Activated gamma-delta T cell treated with Interleukin-2 at 50 U/mL for 16 hours (primary cell): ENCODE measurements at places on chromosomes 1 and 21.

DNA sequence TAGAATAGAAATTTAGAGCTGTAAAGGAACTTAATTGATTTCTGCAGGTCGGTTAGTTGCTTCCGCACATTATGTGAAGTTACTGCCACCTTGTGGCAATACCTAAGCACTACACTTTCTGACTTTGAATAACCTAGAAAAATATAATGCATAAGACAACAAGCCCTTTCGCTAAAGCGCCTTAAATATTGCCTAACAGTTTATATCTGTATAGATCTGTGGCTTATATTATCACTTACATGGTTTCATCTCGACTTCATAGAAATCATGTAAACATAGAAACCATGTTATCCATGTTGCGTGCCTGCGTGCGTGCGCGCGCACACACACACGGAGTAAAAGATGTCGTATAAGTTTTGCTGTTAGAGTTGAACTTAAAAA is 10.9 kb upstream of the IFI16 start:
- peak; percentile 50 for DNase-seq

DNA sequence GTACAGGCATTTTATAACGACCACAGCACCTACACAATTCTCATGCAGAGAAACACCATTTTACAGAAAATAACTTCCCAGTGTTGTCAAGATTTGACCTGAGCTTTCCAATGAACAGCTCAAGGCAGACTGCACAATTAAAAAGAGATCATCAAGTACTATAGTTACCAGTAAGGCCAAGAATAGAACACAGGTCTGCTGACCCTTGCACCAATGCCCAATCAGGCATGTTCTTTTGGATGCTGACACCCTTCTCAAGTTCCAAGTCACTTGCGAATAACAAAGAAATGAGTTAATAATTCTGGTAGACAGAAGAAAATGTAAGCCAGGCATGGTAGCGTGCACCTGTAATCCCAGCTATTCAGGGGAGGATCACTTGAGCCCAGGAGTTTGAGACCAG is 101.9 kb downstream of the SLC45A1 start:
- DNase-seq = no peak

GRCh38 chr1:208951908-208952307 is 631.6 kb upstream of the CAMK1G start:
- no peak for DNase-seq

DNA sequence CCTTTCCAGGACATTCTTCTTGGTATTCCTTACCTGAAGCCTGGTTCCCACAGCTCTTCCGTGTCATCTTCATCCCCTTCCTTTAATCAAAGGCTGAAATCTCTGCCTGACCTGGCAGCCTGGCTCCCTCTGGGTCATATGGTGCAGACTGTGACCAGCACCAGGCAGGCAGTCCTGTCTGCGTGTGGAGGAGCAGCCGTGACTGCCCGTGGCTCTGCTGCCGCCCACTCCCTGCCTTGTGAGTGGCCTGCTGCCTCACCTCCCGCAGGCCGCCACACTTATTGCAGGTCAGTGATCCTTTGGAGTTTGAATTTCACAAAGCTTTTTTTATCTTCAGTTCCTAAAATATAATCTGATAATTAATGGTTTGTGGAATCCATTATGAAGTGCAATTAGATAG is 36.2 kb upstream of the EPHA8 start:
- DNase-seq = no peak

GRCh38 chr1:186113461-186113860 is 261.6 kb downstream of the TPR start:
- no peak for DNase-seq

DNA sequence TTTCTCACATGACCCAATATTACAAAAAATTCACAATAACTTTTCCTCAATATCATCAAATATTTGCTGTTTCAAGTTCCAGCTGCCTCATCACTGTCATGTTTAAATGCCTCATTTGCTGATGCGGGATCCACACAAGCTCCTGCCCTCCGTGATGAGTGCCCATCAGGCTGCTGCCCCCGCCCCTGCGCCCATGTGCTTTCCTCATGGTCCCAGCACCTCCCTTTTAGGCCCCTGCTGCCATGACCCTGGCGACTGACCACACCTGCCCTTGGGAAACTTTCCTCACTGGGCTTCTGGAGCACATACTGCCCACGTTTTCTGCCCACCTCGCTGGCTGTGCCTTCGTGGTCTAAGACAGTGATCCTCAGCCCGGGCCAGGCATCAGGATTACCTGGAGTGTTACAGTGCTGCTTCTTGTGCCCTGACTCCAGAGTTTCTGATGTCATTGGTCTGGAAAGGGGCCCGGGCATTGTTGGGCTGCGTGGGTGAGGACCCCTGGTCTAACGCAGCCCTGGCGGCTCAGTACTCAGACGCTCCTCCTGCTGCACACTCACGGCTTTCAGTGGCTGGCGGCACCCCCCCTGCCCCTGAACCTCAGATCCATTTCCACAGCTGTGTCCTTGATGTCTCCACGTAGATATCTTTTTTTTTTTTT is 20.5 kb downstream of the PLEKHM2 start:
- no peak for DNase-seq

GRCh38 chr1:117493906-117494305 is 111.9 kb upstream of the TENT5C start:
- no peak for DNase-seq

- DNase-seq = no peak
Measured at GRCh38 chr21:37550618-37551330, 184.2 kb downstream of the DYRK1A start.

GRCh38 chr1:70033266-70033873 is 172.0 kb downstream of the LRRC40 start:
- DNase-seq = no peak

DNA sequence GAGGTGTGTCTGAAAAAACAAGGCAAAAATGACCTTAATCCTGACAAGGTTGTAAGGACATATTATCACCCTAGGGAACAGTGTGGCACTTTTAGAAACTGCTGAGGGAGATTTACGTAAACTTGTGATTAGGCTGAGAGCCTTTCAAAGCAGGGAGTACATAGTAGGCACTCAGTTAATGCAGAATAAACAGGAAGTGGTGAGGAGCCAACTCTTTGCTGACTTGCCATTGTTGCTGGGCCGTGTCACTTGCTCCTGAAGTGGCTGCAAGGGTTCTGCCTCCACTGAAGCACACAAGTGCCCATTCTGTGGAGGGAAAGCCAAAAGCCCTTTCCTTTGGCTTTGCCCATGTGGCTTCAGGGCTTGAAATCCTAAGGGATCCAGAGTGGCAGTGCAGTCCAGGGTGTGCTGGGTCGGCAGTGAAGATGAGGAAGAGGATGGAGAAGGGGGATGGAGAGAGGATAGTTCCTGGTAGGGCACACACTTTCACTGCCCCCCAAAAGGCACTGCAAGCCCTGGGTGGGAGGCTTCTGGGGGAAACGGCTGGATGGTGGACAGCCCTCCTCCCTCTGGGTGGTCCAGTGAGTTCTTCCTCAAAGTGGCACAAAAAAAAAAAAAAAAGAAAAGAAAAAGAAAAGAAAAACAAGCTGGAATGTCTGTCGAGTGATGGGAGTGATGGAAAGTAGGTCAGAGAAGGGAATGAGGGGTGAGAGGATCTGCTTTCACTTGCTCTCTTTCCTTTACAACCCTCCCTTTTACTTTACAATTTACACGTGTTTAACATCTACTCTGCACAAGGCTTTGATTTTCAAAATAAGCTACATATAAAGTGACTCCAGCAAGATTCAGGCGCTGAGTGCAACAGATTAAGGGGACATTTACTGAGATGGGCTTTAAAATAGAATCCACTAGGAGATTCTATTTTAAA is 13.7 kb upstream of the RHEX start:
- DNase-seq = no peak

DNA sequence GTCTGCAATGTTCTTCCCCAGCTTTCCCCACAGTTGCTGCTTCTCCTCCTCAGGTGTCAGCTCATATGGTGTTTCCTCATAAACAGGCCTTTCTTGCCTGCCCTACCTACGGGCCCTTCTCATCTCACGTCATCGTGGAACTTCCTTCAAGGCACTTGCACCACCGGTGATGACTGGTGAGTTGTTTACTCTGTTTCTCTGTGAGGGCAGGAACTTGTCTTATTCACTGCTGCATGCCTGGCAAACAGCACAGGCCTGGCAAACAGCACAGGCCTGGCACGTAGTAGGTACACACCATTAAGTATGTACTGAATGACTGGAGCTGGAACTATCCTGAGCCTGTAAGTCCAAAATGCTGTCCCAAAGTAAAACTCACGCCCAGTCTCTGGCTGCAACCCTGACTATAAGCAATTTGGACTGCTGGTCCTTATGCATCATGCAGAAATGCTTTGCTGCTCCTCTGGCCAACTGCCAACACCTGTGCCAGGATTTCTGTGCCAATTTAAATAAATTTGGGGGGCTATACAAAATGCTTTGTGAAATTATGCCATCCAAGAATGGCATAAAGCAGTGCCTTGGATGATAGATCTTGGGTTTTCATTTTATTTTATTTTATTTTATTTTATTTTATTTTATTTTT is 25.7 kb downstream of the STK40 start:
- no peak for DNase-seq

DNA sequence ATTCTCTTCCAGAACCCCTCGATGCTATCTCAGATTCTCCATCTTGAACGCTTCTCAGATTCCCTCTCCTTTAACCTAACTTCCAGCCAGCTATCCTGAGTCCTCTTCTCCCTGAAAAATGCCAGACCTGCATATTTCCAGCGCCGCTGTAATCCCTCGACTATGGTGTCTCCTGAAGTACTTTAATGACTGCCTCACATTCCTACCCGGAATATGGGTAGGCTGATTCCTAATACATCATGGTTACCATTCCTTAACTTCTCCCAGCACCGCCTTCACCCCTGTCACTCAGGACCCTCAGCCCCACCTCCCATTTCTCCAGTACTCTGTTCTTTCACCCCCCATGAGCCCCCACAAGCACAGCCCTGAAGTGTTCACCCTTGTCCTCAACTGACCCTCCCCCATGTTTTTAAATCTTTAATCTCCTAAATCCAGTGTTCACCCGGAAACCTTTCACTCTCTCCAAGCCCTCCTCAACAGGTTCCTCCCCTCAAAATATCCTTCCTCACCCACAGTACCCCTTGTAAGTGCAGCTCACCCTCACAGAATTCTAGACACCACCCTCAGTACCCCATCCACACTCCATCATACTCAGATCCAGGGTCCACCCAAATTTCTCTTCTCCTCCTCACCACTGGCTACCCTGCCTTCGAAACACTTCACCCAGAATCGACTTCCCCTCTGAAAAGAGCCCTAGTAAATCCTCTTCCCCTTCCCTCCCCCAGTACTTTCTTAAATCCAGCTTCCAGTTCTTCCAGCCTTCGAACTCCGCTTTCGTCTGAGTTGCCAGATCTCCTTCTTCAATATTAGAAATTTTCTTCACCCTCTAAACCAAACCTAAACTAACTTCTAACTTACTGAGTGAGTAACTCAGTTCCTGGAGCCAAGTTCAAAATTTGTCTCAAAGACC is 922 bp downstream of the CPT2 start:
- no peak for DNase-seq

DNA sequence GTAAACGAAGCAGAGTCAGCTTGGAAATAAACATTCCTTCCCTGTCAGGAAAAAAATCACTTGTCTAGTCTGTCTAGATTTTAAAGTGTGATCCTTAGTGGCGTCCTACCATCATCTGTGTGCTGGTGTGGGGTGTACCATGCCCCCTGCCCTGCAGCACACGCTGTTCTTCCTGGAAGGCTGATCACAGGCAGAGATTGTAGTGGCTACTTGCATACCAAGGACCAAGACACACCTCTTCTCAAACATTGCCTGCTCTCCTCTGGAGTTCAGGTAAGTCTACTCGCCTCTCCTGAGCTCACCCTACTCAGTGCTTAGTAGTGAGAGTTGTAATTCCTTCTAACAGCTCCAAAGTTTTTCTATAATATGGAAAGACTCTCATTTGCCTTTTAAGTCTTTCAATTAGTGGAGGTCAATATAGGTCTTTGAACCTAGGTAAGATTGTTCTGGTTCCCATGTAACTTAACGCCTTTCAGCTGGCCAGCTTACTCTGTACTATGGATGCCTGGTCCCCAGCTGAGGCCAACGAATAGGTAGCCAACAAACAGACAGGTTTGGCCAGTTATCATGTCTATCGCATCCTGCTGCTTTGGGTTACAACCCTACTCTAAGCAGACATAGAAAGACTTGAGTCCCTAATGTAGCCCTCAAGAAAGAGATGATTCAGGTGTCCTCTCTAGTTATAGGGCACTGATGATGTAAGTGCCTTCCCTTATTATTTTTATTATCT is 55.4 kb downstream of the XCL1 start:
- DNase-seq = no peak

- DNase-seq = peak; percentile 82
Measured at GRCh38 chr1:150151291-150152181, 1.8 kb downstream of the PLEKHO1 start.

DNA sequence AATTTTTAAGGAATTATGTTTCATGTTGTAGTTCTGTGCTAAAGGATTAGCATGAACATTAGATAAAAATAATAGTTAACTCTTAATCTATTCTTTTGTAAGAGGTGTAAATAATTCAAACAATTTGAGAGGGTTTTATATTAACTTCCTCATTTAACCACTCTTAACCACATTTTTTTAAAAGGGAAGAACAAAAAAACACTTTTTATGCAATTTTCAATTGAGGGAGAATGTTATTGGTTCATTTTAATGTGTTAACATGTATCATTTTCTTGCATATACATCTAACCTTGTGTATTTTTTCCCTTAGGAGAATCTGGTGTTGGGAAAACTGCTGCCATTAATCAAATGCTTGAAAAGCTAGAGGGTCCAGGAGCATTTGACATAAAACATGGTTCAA is 169.0 kb downstream of the LBR start:
- no peak for DNase-seq

- DNase-seq = no peak
Measured at GRCh38 chr1:19577036-19577435, 67.1 kb upstream of the NBL1 start.

DNA sequence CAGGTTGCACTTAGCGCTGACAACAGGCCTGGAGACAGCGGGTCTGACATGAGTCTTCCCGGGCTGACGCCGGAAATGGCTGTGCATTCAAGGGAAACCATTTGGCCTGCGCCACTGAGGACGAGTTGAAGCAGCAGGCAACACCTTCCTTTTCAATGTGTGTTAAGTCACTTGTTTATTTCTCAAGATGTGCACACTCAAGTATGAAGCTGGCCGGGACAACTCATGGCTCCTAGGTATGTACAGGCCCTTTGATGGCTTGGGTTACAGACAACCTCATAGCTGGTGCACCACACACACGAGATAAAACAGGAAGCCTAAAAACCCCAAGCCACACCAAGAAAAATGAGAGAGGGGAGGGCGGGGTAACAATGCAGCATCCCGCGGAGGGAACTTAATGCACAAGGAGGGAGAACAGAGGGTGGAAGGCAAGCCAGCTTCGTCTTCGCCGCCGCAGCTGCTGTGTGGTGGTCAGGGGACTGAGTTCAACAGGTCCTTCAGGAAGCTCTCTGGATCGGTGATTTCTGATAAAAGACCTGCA is 118.0 kb upstream of the IFFO2 start:
- DNase-seq = peak; percentile 69

GRCh38 chr1:40435471-40435870 is 14.8 kb upstream of the ZFP69B start:
- no peak for DNase-seq

GRCh38 chr1:36099681-36100341 is 11.1 kb downstream of the ADPRS start:
- peak; percentile 75 for DNase-seq
